Tibial nerve (tissue), 4 donors: ENCODE measurements at places on chromosomes 6 and 20.
A peak's percentile ranks its signal among the peaks of the same experiment; 100 is the strongest.

DNA sequence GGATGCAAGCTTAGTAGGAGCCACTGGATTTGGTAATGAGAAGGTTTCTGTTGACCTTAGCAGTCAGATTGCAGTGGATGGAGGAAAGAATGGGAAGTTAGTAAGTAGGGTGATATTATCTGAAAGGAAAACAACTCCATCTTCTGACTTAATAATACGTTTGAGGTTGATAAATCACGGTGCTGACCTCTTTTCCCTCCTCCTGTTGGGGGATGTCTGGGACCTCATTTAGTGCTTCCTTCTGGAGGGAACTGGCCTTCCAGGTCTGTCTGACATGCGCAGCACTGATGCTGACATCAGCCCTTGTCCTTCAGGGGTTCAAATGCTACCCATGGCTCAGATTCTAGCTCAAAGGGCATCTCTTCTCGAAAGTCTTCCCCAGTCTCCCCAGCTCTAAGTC is 48.2 kb upstream of the AKAP12 start:
- DNase-seq: no peak

DNA sequence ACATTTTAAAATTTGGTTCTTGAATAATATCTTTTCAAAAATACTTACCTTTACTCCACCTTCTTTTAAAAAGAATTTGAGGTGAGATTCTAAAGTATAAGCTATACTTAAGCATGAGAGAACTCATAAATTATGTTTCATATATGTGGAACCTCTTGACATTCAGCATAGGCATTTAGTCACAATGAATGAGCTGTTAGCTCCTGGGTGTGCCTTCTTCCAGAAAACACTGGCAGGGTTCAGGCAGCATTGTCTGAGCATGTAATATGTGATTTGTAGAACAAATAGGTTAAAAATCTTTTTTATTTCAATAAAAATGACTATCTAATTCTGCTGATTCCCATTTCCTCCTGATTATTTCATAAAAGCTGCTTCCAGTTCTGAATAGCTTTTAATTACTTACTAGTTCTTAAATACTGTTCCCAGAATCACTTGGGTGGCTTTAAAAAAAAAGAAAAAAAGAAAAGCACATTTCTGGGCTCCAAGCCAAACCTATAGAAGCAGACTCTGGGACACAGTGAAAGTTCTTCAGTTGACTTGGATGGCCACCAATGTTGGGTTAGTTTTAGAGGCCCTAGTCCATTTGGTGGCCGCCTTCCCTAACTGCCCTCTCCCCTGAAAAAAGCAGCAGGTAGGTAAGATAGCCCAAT is 20.2 kb downstream of the RNF8 start:
- DNase-seq: no peak

GRCh38 chr6:139306291-139306981 is 14.6 kb upstream of the TXLNB start:
- no peak for DNase-seq

GRCh38 chr6:168678588-168678987 is 237.6 kb downstream of the SMOC2 start:
- DNase-seq: no peak

GRCh38 chr20:35541783-35542662 is at the start of gene ERGIC3:
ERGIC3 (plus strand) TSS chr20:35542078; CDS start chr20:35542098, 20 bp downstream.
- DNase-seq: peak; percentile 97
